ENCODE measurements at places on chromosomes 6 and 20.

DNA sequence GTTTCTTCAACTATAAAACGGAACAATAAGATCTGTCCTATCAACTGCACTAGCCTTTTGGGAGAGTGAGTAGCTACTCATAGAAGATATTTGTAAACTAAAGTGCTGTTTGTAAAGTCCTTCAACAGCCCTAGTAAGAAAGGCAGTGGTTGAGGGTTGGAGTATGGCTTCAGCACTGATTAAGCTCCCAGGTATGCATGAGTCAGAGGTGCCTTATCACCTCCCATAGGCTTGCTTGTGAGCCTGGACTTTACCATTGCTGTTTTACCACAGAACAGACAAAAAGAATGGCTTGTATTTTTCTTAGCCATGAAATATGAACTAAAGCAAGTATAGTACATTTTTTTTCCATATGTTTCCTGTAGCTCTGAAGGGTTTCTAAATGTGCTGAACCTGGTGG, 44.1 kb downstream of the SAMD3 start:
- DNase-seq: no peak

GRCh38 chr20:62362991-62363919, 3.9 kb downstream of the LAMA5 start:
- no peak for DNase-seq

DNA sequence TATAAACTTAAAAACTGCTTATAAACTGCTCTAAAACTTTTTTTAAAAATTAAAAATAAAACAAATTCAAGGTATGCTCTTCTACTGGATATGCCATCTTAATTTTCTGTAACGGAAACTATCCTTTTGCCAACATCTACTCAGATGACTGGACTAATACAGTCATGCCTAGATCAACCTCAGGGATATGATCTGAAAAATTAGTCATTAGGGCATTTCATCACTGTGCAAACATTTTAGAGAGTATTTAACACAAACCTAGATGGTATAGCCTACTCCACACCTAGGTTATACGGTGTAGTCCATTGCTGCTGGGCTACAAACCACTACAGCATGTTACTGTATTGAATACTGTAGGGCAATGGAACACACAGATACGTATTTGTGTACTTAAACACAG, 64.8 kb downstream of the TRIM27 start:
- DNase-seq: no peak

GRCh38 chr6:35454391-35455110, 2.4 kb downstream of the FANCE start:
- DNase-seq: no peak

- DNase-seq: no peak
Observed at GRCh38 chr6:148086386-148086785, 256.3 kb upstream of the SASH1 start.

DNA sequence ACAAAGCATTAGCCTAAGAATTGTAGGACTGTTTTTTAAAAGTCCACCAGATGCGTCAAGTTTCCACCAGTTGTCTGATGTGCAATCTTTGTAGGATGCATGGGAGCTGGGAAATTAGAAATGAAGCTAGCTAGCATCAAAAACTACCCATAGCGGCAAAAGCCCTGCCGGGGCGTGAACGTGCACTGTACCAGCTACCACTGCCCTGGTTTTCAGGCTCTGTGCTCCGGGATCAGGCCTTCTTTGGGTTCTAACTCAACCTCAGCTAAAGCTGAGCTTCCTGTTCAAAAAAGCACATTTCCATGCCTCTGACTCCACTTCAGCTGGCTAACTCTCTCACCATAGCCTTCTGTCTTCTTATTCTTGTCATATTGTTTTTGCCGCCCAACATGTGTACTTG, 26.9 kb upstream of the FUCA2 start:
- DNase-seq: no peak

GRCh38 chr6:133288662-133289061, 47.5 kb downstream of the EYA4 start:
- no peak for DNase-seq

- DNase-seq: no peak
Observed at GRCh38 chr20:25860531-25861150, 164.0 kb upstream of the ZNF337 start.

GRCh38 chr6:170292111-170292406, 1.2 kb upstream of the DLL1 start:
- DNase-seq: no peak

DNA sequence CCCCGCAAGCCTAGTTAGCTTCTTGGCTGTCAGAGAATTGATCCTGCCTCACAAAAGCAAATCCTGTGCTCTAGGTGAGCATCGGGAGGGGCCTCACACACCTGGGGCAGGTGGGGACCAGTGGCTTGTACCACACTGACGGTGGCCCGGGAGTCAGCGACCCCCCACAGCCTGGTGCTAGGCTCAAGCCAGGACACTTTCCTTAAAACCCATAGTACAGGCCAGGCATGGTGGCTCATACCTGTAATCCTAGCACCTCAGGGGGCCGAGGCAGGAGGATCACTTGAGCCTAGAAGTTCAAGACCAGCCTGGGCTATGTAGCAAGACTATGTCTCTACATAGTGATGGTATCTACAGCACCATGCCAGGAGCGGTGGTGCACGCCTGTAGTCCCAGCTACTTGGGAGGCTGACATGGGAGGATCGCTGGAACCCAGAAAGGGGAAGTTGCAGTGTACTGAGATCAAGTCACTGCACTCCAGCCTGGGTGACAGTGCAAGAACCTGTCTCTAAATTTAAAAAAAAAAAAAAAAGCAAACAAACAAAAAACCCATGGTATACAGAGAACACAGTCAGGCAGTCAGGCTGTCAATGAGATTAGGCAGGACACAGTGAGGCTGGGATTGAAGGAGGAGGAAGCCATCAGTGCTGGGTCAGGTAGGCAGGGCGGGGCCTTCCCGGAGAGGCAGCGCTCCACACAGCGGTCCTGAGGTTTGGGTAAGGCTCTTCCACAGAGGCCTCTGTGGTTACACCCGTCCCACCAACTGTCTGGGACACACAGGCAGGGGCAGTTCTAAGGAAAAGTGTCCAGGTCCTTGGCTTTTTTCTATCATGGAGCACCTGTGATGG, 41.3 kb downstream of the SYNJ2 start:
- DNase-seq: no peak

DNA sequence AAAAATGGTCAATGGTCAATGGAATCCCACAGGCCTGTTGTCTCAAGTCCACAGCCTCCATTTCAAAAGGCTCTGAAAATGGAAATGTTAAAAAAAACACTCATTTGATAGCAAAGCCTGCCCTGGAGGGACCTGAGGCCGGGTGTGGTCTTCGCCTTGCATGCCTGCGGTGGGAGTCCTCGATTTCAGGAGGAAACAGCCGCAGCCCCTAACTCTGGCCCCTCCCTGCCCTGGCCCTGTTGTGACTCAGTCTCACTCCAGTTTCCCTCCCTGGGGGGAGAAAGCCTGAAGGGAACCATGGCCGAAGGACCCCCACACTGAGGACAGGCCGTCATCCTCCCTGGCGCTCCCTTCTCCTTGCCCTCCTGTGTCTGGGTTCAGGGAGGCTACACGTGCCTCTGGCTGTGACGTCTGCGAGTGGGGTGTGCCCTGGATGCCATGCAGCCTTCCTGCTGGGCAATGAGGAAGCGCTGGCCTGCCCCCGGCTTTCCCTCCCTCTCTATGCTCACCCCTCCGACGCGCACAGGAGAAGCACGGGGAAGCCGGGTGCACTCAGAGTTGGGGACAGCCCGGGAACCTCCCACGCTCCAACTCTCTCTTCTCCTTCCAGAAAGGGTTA, 9.2 kb downstream of the BHLHE23 start:
- DNase-seq: no peak

- no peak for DNase-seq
Observed at GRCh38 chr6:135527116-135527959, 29.8 kb upstream of the AHI1 start.

DNA sequence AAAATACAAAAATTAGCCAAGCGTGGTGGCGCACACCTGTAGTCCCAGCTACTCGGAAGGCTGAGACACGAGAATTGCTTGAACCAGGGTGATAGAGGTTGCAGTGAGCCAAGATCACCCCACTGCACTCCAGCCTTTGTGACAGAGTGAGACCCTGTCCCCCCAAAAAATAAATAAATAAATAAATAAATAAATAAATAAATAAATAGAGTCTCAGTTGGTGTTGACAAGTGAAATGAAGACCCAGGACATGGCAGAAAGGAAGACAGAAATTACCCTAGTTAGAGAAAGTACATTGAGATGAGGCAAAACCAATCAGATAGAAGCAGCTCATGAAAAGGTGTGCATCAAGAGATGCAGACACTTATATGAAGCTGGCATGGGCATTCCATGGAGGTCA, 105.0 kb downstream of the IBTK start:
- DNase-seq: no peak

- no peak for DNase-seq
Observed at GRCh38 chr20:16922834-16923233, 174.7 kb downstream of the OTOR start.

GRCh38 chr6:34233867-34234266, 2.8 kb upstream of the HMGA1 start:
- DNase-seq: no peak

DNA sequence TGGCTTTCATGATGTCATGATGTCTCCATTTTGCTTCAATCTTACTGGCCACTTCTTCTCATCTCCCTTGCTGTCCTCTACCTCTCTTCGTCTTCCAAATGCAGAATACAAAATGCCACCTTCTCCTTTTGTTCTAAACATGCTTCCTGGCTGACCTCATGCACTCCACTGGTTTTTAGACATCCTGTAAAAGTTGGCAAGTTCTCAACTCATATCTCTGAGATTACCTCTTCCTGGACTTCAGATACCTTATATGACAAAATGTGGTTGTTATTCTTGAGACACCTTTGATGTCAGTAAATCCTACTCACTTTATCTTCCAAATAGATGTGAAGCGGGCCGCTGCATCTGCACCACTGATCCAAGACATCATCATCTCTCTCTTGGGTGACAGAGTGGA, 212.7 kb upstream of the FOXA2 start:
- no peak for DNase-seq

GRCh38 chr20:24580855-24581254, 111.4 kb downstream of the SYNDIG1 start:
- no peak for DNase-seq

GRCh38 chr6:7341989-7342742, 29.2 kb upstream of the SSR1 start:
- no peak for DNase-seq

GRCh38 chr20:5164645-5165625, 38.1 kb downstream of the CDS2 start:
- no peak for DNase-seq

DNA sequence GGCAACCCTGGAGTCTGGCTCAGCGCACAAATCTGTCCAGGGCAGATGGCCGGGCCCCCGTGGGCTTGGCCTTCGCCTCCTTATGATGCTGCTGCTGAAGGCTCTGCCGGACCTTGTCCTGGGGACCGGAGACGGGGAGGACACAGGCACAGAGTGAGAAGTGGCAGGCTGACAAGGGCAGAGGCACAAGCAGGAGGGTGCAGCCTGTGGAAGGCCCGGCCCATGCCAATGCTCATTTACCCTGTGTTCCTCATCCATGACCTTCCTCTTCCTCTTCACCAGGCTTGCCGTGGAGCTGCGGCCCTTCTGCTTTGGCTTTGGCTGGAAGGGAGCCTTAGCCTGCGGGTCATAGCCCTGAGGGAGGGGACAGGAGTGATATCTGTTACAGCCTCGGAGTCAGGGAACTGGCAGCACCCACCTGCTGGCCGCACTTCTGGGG, 2.4 kb downstream of the B3GALT4 start:
- DNase-seq: no peak

- DNase-seq: no peak
Observed at GRCh38 chr6:15930207-15930606, 198.7 kb upstream of the MYLIP start.

DNA sequence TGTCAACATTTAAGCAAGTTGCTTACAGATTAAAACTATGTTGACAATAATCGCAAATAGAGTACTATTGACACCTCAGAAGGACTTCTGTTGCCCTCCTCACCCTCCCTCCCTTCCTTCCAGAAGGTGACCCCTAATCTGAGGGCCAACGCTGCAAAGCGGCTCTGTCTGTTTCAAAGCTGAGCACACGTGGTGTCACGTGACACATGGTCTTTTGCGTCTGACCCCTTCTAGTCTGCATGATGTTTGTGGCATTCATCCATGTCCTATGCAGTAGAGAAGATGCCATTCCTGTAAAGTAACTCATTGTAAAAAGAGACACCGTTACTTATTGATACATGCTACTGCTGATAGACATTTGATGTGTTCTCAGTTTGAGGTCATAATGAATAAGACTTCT, 182.3 kb downstream of the THBS2 start:
- DNase-seq: no peak

DNA sequence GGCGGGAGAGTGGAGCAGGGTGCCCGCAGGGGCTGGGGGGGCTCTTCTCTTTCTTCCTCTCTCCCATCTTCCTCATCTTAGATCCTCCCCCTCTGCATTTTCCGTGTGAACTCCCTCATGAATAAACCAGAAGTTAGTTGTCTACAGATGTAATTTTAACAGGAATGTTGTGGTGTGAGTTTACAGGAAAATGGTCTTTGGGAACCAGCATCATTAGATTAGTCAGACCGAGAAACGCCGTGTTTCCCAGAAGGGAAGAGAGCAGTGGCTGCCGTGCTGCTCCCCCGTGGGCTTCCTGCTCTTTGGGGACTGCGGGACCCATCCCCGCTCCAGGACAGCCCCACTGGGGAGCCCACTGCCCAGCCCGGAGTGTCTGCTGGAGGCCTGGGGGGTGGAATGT, 3.4 kb downstream of the MYT1 start:
- DNase-seq: no peak

GRCh38 chr20:48787861-48788375, 39.9 kb downstream of the PREX1 start:
- no peak for DNase-seq

GRCh38 chr6:160358225-160359119, 10.3 kb downstream of the SLC22A3 start:
- no peak for DNase-seq

DNA sequence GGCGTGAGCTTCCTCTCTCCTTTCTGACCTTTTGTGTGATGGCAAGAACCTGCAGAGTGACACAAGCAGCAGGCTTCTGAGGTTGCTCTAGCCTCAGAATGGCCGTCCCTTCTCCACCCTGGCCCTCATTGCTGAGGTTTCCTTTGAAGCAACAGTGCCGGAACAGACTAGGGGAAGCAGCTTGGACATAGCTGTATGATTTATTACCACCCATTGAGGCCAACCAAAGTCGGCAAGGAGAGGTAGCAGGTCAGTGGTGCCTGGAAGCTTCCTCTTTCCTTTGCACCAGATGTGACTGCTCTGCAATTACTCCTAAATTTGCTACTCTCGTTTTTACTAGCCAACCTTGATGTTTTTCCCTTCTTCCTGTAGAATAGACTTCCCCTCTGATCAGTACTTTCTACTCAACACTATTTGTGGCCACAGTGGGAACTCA, 31.4 kb downstream of the PTPN1 start:
- DNase-seq: no peak

- DNase-seq: no peak
Observed at GRCh38 chr20:25302596-25302995, 54.7 kb downstream of the PYGB start.

DNA sequence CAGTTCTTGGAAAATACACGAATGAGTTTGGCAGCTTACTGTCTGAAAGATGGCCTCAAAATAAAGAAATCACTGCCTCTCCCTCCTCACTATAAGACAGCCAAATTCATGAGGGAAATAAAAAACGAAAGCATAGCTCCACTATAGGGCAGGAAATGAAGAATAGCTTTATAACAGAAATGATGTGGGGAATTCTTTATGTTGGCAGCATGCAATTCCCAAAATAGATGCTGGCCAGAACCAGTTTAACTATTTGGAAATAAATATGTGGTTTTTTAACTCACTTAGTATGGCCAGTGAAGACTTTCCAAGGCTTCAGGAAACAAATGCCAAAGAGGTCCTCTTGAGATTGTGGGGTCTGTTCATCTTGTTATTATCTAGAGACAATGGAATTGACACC, 100.5 kb downstream of the TBX18 start:
- no peak for DNase-seq

- DNase-seq: no peak
Observed at GRCh38 chr6:118489990-118490389, 58.1 kb upstream of the PLN start.
